ENCODE measurements at places on chromosomes 11 and 22.

GRCh38 chr11:1920909-1921573 is 1.5 kb downstream of the TNNT3 start:
- DNase-seq: peak; percentile 30

DNA sequence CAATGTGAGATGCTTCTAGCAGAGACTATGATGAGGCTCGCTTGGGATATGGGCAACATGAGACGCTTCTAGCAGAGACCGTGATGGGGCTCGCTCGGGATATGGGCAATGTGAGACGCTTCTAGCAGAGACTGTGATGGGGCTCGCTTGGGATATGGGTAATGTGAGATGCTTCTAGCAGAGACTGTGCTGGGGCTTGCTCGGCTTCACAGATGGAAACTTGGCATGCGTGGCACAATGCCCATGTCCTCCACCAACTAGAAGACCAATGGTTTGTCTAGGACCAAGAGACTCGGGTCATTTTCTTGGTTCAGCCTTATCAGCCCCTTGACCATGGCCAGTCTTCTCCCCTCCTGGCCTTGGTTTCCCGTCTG is 7.1 kb downstream of the MYEOV start:
- no peak for DNase-seq

- peak; percentile 90 for DNase-seq
These were observed 10.0 kb downstream of the OR51L1 start for GRCh38 chr11:5004424-5005274.

GRCh38 chr11:130525307-130525706 is 76.9 kb downstream of the ADAMTS15 start:
- DNase-seq: no peak

DNA sequence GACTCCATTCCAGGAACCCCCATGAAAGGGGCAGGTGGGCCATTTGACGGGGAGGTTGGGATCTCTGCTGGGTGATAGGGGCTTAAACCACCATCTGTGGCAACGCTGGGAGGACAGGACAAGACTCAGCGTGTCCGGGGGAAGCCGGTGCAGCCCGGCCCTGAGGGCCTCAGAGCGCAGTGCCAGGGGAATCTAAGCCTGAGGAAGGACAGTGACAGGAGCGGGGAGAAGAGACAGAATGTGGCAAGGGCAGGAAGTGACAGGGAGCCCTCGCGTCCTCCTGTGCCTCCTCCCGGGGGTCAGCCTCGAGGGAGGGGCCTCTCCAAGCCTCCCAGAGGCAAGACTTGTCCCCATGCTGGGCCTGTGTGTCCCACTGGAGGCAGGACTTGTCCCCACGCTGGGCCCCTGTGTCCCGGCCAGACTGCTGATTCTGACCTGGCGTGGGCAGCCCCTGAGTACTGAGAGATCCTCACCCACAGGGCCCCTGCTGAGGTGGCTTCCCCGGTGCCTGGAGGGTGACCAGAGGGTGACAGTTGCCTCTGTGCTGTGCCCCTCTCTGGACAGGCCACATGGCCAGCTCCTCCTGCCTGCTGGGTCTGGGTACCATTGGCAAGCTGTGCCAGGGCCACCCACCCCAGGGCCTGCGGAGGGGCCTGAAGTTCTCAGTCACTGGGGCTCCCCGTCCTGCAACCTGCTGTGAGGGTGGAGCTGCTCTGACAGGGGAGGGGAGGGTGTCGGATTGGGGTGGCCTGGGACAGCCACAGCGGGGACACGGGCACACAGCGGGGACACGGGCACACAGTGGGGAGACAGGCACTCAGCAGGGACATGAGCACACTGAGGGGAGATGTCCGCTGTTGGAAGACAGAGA is 676.2 kb downstream of the BRD1 start:
- no peak for DNase-seq

DNA sequence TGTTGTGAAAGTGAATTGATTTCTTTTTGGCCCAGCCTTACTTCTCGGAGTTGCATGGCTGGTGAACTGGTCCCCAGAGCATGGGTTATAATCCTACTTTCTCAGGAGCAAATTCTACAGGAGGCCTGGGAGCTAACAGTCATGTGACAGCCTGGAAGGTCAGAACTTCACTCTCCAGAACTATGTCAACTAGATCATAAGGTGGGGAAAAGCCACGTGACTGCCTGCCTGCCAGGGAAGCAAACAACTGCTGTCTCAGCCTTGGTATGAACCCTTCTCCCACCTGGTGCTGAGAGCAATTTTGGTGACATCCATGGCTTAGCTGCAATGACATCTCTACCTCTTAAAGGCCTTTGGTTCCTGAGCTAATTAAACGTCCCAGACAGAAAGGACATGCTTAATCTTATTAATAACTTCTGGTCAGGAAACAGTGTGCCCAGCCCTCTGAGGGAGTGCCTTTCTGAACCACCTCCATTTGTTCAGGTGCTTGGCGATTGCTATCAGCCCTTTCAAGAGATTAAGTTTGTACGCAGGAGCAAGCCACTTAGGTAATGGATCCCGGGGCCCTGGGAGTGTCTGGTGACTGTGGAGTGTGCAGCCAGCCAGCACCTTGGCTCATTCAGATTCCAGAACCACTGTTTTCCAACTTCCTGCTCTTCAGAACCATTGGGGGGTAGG is 1.4 kb upstream of the CREB3L1 start:
- peak; percentile 56 for DNase-seq

GRCh38 chr11:115710980-115711379 is 206.8 kb upstream of the CADM1 start:
- DNase-seq: peak; percentile 72

DNA sequence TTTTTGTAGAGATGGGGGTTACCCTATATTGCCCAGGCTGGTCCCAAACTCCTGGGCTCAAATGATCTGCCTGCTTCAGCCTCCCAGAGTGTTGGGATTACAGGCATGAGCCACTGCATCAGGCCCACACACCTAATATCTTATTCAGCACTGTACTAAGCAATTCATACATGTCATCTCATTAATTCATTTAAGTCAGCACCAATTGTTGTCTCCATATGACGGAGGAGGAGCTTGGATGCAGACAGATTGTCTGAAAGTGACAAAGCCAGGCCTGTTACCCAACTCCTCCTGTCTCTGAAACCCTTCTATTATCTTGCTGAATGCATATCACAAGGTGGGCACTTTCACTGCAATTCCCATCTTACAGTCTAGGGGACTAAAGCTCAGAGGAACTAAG is 57.5 kb upstream of the ALX4 start:
- DNase-seq: no peak

GRCh38 chr22:30044369-30044768 is 35.9 kb upstream of the HORMAD2 start:
- DNase-seq: peak; percentile 41

DNA sequence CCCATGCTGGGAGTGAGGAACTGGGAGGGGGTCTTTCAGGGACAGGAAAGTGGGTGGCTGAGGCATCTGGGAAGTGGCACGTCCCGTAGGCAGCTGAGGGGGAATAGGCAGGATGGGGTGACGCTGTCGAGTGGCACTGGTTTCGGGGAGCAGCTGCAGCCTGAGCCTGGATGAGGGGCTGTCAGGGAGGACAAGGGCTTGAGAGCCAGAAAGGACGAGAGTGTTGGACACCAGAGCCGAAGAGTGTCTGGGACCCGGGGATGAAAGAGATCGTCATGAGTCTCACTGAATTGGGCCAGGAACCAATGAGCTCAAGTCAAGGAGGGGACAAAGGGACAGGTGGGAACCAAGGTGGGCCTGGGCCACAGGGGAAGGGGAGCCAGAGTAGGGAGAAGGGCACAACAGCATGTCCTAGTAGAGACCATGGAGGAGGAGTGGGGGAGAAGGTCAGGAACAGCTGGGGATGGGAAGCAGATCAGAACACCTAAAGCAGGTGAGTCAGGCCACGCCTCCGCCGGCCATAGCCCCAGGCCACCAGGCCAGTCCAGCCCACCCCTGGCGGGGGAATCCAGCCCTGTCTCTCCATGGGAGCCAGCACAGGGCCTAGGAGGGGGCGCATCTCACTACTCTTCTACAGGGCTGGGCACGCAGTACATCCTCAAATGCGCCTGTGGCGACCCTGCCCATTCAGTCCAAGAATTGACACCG is 4.2 kb downstream of the RAB3IL1 start:
- no peak for DNase-seq

DNA sequence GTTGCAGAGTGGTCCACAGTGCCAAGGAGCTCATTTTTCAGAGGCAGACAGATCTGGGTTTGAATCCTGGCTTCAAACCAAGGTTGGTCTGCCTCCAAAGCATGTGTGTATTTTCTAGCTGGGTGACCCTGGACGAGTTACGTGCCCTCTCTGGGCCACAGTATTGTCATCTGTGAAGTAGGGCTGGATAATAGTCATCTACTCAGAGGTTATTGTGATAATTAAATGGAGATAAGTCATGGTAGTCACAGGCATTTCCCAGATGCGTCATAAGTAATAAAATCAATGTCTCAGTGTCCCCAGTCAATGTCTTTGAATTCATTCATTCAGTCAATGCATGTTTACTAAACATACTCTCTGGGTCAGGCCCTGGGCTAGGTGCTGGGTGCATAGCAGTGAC is 8.6 kb downstream of the OMP start:
- no peak for DNase-seq

GRCh38 chr22:36405221-36405661 is 17.5 kb upstream of the MYH9 start:
- DNase-seq: no peak

- DNase-seq: no peak
These were observed 278.2 kb upstream of the CHORDC1 start for GRCh38 chr11:90500922-90501568.

GRCh38 chr11:87819151-87819550 is 356.1 kb downstream of the RAB38 start:
- no peak for DNase-seq

GRCh38 chr11:1648653-1649420 is 19.3 kb downstream of the KRTAP5-5 start:
- DNase-seq: no peak

GRCh38 chr11:27391331-27392015 is 28.5 kb upstream of the CCDC34 start:
- DNase-seq: no peak

GRCh38 chr22:20998411-20999336 is 3.2 kb downstream of the THAP7 start:
- DNase-seq: no peak

Data from DMS53 (cell line).